ENCODE measurements at places on chromosomes 13 and 19.

DNA sequence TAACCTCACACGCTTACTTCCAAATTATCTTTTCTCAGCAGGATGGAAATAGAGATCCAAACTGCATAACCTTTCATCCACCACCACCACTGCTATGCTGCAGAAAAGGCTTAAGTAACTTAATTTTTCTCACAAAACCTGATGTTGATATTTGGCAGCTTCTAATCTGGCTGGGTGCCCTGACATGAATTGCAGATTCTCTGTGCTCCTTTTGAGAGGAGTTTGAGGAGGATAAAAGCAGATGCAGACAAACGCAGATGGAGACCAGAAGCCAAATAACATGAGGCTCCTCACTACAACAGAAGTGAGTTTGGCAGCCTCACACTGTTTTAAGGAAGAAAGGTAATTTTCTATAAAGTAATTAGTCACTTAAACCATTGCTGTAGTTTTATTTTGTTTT is 646.2 kb upstream of the ATXN8OS start:
- no peak for DNase-seq

DNA sequence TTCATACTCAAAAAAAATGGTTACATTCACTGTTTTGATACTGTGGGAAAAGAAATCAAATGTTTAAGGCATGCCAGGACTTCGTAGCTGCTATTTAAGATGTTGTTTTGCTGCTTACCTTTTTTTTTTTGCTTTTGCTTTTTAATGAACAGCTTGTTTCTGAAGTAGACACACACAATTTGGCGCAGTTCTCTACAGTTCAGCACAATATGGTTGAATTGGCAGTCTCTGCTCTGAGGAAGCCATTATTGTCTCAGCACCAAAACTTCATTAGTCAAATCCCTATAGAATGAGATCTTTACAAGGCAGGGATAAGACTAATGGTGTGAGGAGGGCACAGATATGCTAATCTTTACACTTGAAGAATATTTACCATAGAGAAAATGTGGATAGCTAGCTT is 197.6 kb downstream of the SLITRK5 start:
- DNase-seq = no peak

DNA sequence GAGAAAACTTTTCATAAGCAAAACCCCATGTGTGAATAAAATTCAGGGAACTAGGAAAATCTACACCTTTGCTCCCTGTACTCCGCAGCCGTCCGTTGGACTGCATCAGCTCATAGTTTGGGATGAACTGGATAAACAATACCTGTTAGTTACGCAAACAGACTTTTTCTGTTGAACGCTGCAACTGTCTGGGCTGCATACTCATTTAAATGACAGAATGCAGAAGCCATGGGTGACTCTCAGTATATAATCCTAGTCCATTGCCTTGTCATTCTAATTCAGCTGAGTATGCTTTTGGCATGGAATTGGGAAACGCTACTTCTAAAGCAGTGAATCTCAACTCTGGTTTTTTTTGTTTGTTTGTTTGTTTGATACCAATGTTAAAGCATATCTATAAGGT is 151.6 kb downstream of the SLITRK1 start:
- no peak for DNase-seq

DNA sequence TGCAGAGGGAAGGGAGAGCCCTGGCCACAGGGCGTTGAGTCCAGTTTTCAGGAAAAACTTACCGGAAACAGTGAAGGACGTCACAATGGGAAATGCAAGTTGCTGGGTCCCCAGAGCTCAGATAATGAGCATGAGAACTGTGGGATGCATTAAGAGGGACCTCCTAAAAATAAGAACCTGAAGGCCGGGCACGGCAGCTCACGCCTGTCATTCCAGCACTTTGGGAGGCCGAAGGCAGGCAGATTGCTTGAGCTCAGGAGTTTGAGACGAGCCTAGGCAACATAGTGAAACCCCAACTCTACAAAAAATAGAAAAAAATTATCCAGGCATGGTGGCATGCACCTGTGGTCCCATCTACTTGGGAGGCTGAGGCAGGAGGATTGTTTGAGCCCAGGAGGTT is 170.6 kb downstream of the URI1 start:
- no peak for DNase-seq

- DNase-seq = no peak
Observed at GRCh38 chr19:16301999-16302694, 22.5 kb upstream of the KLF2 start.

GRCh38 chr13:39522329-39522728 is 80.7 kb downstream of the LHFPL6 start:
- DNase-seq = no peak

DNA sequence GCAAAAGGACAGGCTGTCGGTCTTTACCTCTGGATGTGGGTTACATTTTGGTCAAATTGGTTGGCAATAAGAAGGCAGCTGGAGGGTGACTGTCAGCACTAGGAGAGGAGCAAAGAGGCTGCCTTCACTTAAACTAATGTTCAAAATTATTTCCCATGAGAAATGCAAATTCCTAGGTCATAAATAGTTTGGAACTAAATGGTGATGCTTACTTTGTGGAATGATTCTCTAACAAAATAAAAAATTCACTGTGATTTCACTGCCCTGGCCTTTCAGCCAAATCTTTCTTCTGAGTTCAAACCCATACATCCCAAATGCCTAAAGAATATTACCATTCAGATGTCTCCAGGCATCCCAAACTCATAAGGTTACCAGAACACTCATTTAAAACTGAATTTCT is 25.0 kb upstream of the OXGR1 start:
- peak; percentile 50 for DNase-seq

DNA sequence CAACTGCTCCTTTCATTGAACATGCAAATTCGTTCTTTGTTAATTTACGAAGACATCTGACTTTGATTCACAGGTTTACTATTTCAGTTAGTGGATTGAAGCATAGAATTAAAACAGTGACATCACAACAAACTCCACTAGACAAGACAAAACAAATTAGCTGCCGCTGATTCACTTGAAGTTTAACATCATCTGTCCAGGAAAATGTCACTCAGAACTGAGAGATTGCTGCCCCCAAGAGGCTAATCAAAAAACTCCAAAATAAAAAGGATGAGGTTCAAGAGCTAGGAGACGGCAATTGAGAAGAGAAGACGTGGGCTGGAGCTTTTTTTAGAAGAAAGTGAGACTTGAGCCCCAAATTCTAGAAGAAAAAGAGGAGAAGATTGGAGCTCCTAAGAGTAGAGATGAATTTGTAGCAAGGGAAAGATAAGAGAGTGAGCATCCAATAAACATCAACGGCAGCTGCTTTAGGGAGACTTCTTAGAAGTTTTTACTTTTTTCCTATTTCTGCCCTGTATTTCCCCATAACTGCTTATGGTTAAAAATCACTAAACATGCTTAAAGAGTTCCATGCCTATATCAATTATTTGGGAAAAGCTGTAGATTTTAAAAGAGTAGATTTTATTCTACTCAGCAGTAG is 40.8 kb upstream of the TPP2 start:
- peak; percentile 42 for DNase-seq

- DNase-seq = peak; percentile 53
Observed at GRCh38 chr19:16417660-16418596, 53.8 kb downstream of the EPS15L1 start.

GRCh38 chr13:73513751-73514150 is 454.9 kb downstream of the KLF5 start:
- no peak for DNase-seq

GRCh38 chr19:51573331-51573730 is 2.2 kb downstream of the ZNF175 start:
- no peak for DNase-seq

- DNase-seq = no peak
Observed at GRCh38 chr13:49985129-49985528, 11.7 kb upstream of the TRIM13 start.

GRCh38 chr19:10095622-10095947 is 6.9 kb downstream of the ANGPTL6 start:
- DNase-seq = no peak

GRCh38 chr13:20105161-20105689 is 55.6 kb downstream of the GJA3 start:
- DNase-seq = no peak

All from fibroblast of skin of scalp (primary cell).